ENCODE measurements at places on chromosomes 16 and 17.

DNA sequence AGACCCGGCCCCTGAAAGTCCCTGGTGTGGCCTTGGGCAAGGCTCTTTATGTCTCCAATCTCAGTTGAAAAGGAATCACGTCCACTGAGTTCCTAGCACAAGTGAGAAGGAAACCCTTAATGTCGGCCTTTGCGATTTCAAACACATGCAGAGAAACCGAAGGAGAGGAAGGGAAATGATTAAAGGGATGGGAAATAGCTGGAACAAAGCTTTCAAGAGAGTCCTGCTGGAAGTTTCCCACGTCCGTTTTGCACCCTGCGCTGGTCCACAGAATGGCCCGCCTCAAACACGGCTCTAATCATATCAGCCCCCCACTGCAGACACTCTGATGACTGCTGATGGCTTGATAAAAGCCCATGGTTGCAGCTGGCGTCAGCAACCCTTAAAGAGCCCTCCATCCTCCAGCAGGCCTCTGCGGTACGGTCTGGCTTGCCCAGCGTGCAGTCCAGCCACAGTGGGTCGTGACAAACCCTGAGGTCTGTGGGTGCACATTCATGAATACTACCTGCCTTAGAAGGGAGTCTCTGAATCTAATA lies 765.5 kb upstream of the EEF2KMT start:
- no peak overlapping the region for H3K27ac ChIP-seq
- peaks cover 3% of the 10 kb centered on the region for H3K4me1 ChIP-seq
- DNase-seq, result no peak
- no peak overlapping the region for H3K4me3 ChIP-seq
- no peaks in the 10 kb centered on the region for H3K27me3 ChIP-seq

GRCh38 chr17:45262516-45263476 lies 902 bp upstream of the SPATA32 start:
- H3K36me3 ChIP-seq, result peaks cover 3% of the 10 kb centered on the region
- H3K4me3 ChIP-seq, result no peak overlapping the region
- H3K4me1 ChIP-seq, result no peaks in the 10 kb centered on the region
- no peak for DNase-seq
- H3K27ac ChIP-seq, result no peak overlapping the region
- no peaks in the 10 kb centered on the region for H3K27me3 ChIP-seq

DNA sequence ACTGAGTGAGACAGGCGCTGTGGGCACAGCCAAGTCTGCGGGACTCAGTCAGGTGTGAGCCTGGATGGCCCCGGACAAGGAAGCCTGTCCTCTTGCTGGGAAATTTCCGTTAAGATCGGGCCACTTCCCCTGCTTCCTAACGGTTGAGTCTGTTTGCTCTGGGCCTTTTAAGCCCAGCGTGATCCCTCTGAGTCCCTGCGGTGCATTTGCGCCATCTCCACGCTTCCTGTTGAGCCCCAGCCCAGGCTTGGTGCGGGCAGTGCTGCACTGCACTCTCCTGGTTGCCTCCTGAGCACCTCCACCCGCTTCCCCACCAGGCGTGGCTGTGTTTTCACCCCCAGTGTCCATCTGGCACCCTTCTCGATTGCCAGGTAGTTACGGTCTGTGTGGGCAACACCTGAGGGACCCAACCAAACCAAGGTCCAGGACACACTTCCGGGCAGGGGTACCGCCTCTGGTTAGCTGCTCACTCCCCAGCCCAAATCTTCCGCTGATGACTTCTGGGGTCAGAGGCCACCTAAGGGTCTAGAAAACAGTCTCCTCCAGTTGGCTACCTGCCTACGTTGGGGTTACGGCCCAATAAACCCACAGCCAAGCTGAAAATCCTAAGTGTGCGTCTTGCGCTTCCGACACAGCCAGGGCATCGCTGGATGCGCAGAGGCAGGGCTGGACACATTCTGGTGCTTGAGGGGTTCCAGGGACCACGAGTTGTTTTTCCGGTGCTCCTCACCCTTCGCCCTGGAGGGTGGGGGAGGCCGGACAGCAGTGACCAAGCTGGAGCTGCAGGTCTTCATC lies 1.4 kb upstream of the SLC25A10 start:
- no peak overlapping the region for H3K4me3 ChIP-seq
- peak; percentile 51 for DNase-seq
- H3K27ac ChIP-seq, result no peak overlapping the region
- H3K36me3 ChIP-seq, result no peaks in the 10 kb centered on the region
- H3K27me3 ChIP-seq, result no peaks in the 10 kb centered on the region
- peaks cover 6% of the 10 kb centered on the region for H3K4me1 ChIP-seq

GRCh38 chr17:77736199-77736585 lies 222.3 kb upstream of the TNRC6C start:
- peaks cover 4% of the 10 kb centered on the region for H3K4me1 ChIP-seq
- H3K4me3 ChIP-seq, result no peak overlapping the region

- H3K4me3 ChIP-seq, result no peak overlapping the region
- no peaks in the 10 kb centered on the region for H3K36me3 ChIP-seq
- DNase-seq, result no peak
- H3K27ac ChIP-seq, result no peak overlapping the region
These were observed 15.7 kb downstream of the FOXL1 start for GRCh38 chr16:86593913-86594620.

- no peak overlapping the region for H3K27ac ChIP-seq
- no peak overlapping the region for H3K4me3 ChIP-seq
These were observed 456.6 kb upstream of the GOT2 start for GRCh38 chr16:59190731-59191130.

DNA sequence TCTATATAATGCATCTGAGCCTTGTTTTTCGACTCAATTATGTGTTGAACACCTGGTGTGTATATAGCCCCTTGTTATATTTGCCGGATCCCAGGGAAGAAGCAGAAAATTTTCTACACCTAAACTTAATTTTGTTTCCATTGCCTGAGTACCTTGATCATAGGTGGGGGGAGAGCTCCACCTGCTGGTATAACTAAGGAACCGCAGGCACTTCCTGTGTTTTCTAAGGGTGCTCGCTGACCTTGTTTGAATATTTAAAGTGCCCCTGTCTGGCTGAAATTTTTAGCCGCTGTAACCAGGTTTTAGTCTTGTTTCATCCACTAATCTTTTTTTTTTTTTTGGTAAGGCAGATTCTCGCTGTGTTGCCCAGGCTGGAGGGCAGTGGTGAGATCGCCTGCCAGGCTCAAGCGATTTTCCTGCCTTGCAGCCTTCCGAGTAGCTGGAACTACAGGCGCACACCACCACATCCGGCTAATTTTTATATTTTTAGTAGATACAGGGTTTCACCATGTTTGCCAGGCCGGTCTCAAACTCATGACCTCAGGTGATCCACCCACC lies 6.5 kb upstream of the NUBP1 start:
- no peaks in the 10 kb centered on the region for H3K36me3 ChIP-seq
- H3K4me1 ChIP-seq, result no peaks in the 10 kb centered on the region
- H3K4me3 ChIP-seq, result no peak overlapping the region

- no peak overlapping the region for H3K4me3 ChIP-seq
- H3K27me3 ChIP-seq, result no peaks in the 10 kb centered on the region
- H3K27ac ChIP-seq, result no peak overlapping the region
These were observed 5.9 kb downstream of the DEF8 start for GRCh38 chr16:89954462-89954861.

DNA sequence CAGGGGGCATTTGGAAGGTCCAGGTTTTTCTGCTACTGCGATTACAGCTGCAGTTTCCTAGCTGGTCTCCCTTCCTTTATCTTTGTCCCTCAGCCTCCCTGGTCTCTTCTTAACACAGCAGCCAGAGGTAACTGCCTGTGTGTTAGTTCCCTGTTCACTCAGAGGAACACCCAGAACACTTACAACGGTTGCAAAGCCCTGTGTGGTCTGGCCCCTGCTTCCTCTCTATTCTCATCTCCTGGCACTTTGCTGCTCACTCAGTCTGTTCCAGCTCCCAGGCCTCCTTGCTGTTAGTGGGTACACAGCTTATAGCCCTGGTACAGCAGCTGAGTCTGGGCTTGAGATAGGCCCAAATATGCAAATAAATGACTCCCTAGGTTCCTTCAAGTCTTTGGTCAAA lies 16.4 kb downstream of the NTN1 start:
- no peak for DNase-seq
- no peaks in the 10 kb centered on the region for H3K4me1 ChIP-seq
- no peak overlapping the region for H3K27ac ChIP-seq

DNA sequence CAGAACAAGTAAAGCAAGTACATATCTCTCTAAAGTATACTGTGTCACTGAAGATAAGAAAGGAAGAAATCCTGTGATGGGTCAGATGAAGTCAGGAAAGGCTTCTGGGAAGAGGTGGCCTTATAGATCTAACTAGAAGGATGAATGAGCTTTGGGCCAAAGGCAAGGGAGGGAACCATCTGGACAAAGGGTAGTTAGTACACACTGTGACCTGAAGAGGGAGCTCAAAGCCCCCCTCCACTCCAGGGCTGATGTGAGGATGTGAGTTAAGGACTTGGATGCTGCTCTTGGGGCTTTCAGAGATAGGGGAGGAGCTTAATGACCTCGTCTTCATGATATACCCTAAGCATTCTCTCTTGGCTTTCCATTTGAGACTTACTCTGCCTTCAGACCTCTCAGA lies 185.3 kb upstream of the CACNG3 start:
- H3K36me3 ChIP-seq, result no peaks in the 10 kb centered on the region
- H3K27ac ChIP-seq, result no peak overlapping the region
- H3K27me3 ChIP-seq, result no peaks in the 10 kb centered on the region
- no peaks in the 10 kb centered on the region for H3K4me1 ChIP-seq
- peak; percentile 90 for DNase-seq

- no peak overlapping the region for H3K4me3 ChIP-seq
- no peak overlapping the region for H3K27ac ChIP-seq
- no peaks in the 10 kb centered on the region for H3K27me3 ChIP-seq
- DNase-seq, result no peak
- H3K36me3 ChIP-seq, result no peaks in the 10 kb centered on the region
- no peaks in the 10 kb centered on the region for H3K4me1 ChIP-seq
These were observed 264.0 kb downstream of the XYLT1 start for GRCh38 chr16:17206712-17207111.

DNA sequence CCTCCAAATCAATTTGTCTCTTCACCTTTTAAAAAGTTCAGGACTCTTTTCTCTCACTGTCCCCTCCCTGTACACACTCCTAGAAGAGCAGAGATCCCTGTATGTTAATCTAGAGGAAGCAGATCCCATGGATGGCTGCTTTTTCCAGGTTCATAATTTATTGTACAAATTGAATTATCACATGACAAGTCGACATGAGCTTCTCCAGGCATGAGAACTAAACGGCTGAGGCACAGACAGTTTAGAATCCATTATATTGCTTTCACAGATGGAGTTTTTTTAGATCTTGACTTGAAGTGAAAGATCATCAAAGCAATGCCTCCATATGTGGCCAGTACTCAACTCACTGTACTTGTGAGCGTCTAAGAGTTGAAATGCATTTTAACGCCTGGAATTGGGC lies 47.9 kb downstream of the RGS9 start:
- H3K4me1 ChIP-seq, result peaks cover 12% of the 10 kb centered on the region
- no peaks in the 10 kb centered on the region for H3K27me3 ChIP-seq
- DNase-seq, result no peak
- H3K4me3 ChIP-seq, result no peak overlapping the region
- H3K27ac ChIP-seq, result peak overlapping the region; percentile 33
- H3K36me3 ChIP-seq, result no peaks in the 10 kb centered on the region
